Muscle of leg (tissue), 16 donors: ENCODE measurements at places on chromosomes 6 and 20. TPM values are rescaled to one million over a fixed set of nuclear protein-coding genes. Genes with fewer than 3 reads are reported as not detected.

CD93 gene
- 67.5 TPM for total RNA-seq

PNLDC1 gene
- 0.22 TPM for total RNA-seq

GSS gene
- total RNA-seq: 29.1 TPM

COL21A1 gene
- total RNA-seq: 101 TPM

SAYSD1 gene
- 12.7 TPM for total RNA-seq

VAPB gene
- total RNA-seq: 20.7 TPM

GLP1R gene
- under 0.01 TPM for total RNA-seq

CST9 gene
- not detected for total RNA-seq

LYRM4 gene
- total RNA-seq: 30.8 TPM

OR2H1 gene
- not detected for total RNA-seq

BIRC7 gene
- total RNA-seq: 0.13 TPM

RFX6 gene
- total RNA-seq: not detected

SLC13A3 gene
- total RNA-seq: 2.7 TPM

HRH3 gene
- 0.35 TPM for total RNA-seq

RIPOR2 gene
- 17.9 TPM for total RNA-seq

SAPCD1 gene
- total RNA-seq: 2.7 TPM

TAAR5 gene
- not detected for total RNA-seq

DUSP15 gene
- 1.6 TPM for total RNA-seq

ULBP2 gene
- total RNA-seq: 0.27 TPM

NCOA7 gene
- 5.9 TPM for total RNA-seq

PCK1 gene
- total RNA-seq: 0.13 TPM

TGM3 gene
- 0.49 TPM for total RNA-seq

PLEKHG1 gene
- total RNA-seq: 13.4 TPM

ZSCAN31 gene
- total RNA-seq: 11.9 TPM

SDC4 gene
- total RNA-seq: 6.0 TPM

PACRG gene
- 1.8 TPM for total RNA-seq

ZNF318 gene
- total RNA-seq: 9.4 TPM

CEP43 gene
- total RNA-seq: 11.4 TPM

BEND3 gene
- total RNA-seq: 2.3 TPM

GGTLC1 gene
- not detected for total RNA-seq

DBNDD2 gene
- total RNA-seq: 7.3 TPM

PRSS16 gene
- total RNA-seq: 0.09 TPM

PRIM2 gene
- total RNA-seq: 13.2 TPM

IL17F gene
- not detected for total RNA-seq

KCNQ2 gene
- 2.9 TPM for total RNA-seq

SLC17A1 gene
- total RNA-seq: not detected

FYN gene
- 97.1 TPM for total RNA-seq

DEFB126 gene
- not detected for total RNA-seq

NKAPL gene
- 0.71 TPM for total RNA-seq

BMP6 gene
- 1.3 TPM for total RNA-seq

IGF2R gene
- total RNA-seq: 66.6 TPM

SLC52A3 gene
- total RNA-seq: 0.22 TPM

E2F1 gene
- 7.8 TPM for total RNA-seq

EYA4 gene
- total RNA-seq: 28.8 TPM

VWA7 gene
- total RNA-seq: 1.2 TPM

ID1 gene
- 79.2 TPM for total RNA-seq

RBPJL gene
- not detected for total RNA-seq

SLC12A5 gene
- total RNA-seq: 0.13 TPM

FANCE gene
- total RNA-seq: 22.3 TPM

ARMC2 gene
- total RNA-seq: 3.6 TPM

CLPSL1 gene
- total RNA-seq: not detected

EFCAB8 gene
- 0.22 TPM for total RNA-seq

TBX18 gene
- 20.3 TPM for total RNA-seq

ERVFRD-1 gene
- 0.04 TPM for total RNA-seq

ENPP4 gene
- total RNA-seq: 35.4 TPM

IL20RA gene
- total RNA-seq: 23.4 TPM

MLN gene
- total RNA-seq: not detected
